ENCODE measurements at places on chromosomes 3 and 15. TPM values are rescaled to one million over a fixed set of nuclear protein-coding genes. Genes with fewer than 3 reads are reported as not detected.

DNA sequence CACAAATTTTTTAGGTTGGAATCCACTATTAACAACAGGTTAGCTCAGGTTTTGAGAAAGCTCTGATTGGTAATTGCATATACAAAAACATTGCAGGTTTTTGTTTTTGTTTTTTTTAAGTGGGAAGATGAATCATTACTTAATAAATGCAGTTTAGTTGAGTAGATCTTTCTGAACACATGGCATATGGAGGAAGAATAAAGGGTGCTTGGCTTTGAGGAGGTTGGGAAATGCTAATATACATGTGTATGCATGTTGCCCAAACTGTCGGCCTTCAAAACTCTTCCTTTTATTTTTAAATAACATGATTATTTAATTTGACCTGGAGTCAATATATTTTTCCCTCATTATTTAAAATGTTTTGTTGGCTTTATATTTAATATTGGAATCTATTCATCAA, 32.8 kb downstream of the ZBTB38 start:
- peaks cover 15% of the 10 kb centered on the region for H3K36me3 ChIP-seq
- DNase-seq = no peak
- peak overlapping the region; percentile 27 for H3K4me3 ChIP-seq

GRCh38 chr3:190105876-190106275, 14.8 kb downstream of the P3H2 start:
- no peaks in the 10 kb centered on the region for H3K4me1 ChIP-seq
- H3K4me3 ChIP-seq = no peak overlapping the region
- H3K27ac ChIP-seq = no peak overlapping the region
- H3K27me3 ChIP-seq = no peaks in the 10 kb centered on the region

- DNase-seq = no peak
- H3K4me1 ChIP-seq = no peaks in the 10 kb centered on the region
- H3K4me3 ChIP-seq = no peak overlapping the region
- no peaks in the 10 kb centered on the region for H3K27me3 ChIP-seq
Measured at GRCh38 chr3:77160931-77161497, 121.1 kb downstream of the ROBO2 start.

GRCh38 chr3:16723978-16724377, 118.8 kb upstream of the DAZL start:
- no peak for DNase-seq
- H3K27ac ChIP-seq = no peak overlapping the region
- H3K4me1 ChIP-seq = peaks cover 5% of the 10 kb centered on the region
- H3K27me3 ChIP-seq = no peaks in the 10 kb centered on the region
- H3K36me3 ChIP-seq = peaks cover 9% of the 10 kb centered on the region
- no peak overlapping the region for H3K4me3 ChIP-seq

- no peak overlapping the region for H3K4me3 ChIP-seq
- no peak for DNase-seq
- H3K4me1 ChIP-seq = no peaks in the 10 kb centered on the region
- H3K27ac ChIP-seq = no peak overlapping the region
Measured at GRCh38 chr15:76961268-76962011, 29.9 kb downstream of the RCN2 start.

DNA sequence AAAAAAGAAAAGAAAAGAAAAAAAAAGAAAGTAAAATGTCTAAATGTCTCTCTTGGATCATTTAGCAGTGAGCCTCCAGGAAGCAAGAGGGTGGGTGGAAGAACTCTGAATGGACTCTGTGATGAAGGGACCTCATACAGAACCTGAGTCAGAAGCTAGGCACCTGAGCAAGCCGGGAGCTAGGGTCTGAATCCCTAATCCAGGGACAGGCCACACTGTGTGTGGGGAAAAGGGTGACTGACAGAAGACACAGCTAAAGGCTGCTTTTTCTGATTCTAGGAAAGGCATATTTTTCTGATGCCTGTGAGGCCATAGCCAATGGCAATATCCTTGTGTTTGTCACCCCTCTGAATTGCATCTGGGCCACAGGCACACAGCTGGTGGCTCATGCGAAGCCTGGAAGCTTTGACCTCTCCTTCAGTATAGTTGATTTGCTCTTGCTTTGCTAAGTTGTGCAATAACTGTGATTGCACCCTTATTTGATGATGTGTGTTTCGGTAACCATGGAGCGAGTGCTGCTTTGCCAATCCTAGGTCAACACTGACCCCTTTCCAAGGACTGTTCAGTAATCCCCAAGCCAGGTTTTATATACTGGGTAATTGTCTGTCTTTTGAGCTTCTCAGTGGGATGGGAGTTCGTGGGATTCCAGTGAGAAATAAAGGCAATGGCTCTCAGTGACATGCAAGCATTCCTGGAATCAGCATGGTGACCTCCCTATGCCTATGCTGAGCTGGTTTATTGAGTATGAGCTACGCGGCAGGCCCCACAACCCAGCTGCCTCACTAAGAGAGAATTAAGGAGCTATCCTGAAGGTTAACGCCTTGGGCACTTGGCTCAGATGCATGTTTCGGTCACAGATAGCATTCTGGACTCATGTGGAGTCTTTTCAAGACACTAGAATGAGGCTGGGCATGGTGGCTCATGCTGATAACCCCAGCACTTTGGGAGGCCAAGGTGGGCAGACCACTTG, 49.0 kb upstream of the OSBPL11 start:
- no peak overlapping the region for H3K4me3 ChIP-seq
- no peaks in the 10 kb centered on the region for H3K36me3 ChIP-seq
- no peaks in the 10 kb centered on the region for H3K4me1 ChIP-seq

- peaks cover 48% of the 10 kb centered on the region for H3K36me3 ChIP-seq
- no peak overlapping the region for H3K4me3 ChIP-seq
- H3K4me1 ChIP-seq = peaks cover 46% of the 10 kb centered on the region
- no peak for DNase-seq
- H3K27me3 ChIP-seq = no peaks in the 10 kb centered on the region
Measured at GRCh38 chr3:172118019-172118418, 78.6 kb downstream of the FNDC3B start.

- peaks cover 31% of the 10 kb centered on the region for H3K4me1 ChIP-seq
- H3K27ac ChIP-seq = no peak overlapping the region
- H3K4me3 ChIP-seq = no peak overlapping the region
- no peak for DNase-seq
Measured at GRCh38 chr15:20353966-20354883, 187.4 kb downstream of the GOLGA6L6 start.

DNA sequence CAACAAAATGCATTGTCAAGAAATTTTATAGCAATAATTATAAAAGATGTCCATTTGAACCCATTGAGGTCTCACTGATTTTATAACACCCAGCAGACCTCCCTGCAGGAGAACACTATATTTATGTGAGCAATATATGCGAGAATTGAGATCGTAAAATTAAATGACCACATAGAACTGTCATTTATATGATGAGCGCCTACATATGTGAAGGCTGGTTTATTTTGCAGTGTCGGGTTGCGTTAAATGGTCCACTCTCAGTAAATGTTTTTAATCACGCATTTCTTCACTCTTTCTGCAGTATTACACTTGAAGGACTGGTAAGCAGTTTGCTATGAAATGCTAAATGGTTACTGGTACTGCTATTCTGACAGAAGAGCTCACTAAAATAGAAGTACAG, 408.5 kb upstream of the AGTR1 start:
- H3K4me3 ChIP-seq = no peak overlapping the region
- H3K36me3 ChIP-seq = no peaks in the 10 kb centered on the region
- no peaks in the 10 kb centered on the region for H3K27me3 ChIP-seq

C3orf20 gene
- total RNA-seq = 0.93 TPM

GOLGA8S gene
- 2.4 TPM for total RNA-seq

PPARG gene
- total RNA-seq = 5.6 TPM

ACTRT3 gene
- 1.5 TPM for total RNA-seq

CDCP1 gene
- total RNA-seq = 0.36 TPM

CAND2 gene
- total RNA-seq = 0.62 TPM

Data from natural killer cell treated with Interleukin-12 subunit alpha and Interleukin-12 subunit beta and Interleukin-15 and Interleukin-18, amount 100 ng/mL, for 72 hours (primary cell).